ENCODE measurements at places on chromosomes 3 and 15. TPM values are rescaled to one million over a fixed set of nuclear protein-coding genes. Genes with fewer than 3 reads are reported as not detected.

VPS8 gene
- total RNA-seq: 45.3 TPM

ACTL6A gene
- 80.4 TPM for total RNA-seq

WDR93 gene
- 0.06 TPM for total RNA-seq

ZNF860 gene
- total RNA-seq: not detected

LTF gene
- total RNA-seq: not detected

P2RY1 gene
- 4.6 TPM for total RNA-seq

KLHL18 gene
- total RNA-seq: 14.8 TPM

TUSC7 gene
- not detected for total RNA-seq

CLDN18 gene
- not detected for total RNA-seq

Measured in cardiac muscle cell (in vitro differentiated cells and primary cell).